AG09309 (cell line): ENCODE measurements at places on chromosomes 1 and 21.

DNA sequence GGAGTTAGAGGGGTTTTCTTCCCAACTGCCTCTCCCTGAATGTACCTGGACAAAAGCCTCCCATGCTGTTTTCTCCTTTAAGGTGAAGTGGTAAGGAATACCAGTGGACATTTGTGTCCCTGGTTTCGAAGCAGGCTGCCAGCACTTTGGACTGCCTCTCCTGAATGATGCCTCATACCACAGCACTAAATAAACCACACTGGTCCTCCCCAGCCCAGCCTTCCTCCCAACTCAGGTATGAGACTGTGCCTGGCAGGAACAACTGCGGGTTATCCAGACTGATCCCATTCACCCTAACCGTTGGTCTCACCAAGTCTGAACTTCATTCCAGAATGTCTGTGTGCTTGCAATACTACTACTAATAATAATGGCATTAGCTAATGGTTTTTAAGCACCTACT, 9.3 kb downstream of the COQ8A start:
- DNase-seq, result no peak

DNA sequence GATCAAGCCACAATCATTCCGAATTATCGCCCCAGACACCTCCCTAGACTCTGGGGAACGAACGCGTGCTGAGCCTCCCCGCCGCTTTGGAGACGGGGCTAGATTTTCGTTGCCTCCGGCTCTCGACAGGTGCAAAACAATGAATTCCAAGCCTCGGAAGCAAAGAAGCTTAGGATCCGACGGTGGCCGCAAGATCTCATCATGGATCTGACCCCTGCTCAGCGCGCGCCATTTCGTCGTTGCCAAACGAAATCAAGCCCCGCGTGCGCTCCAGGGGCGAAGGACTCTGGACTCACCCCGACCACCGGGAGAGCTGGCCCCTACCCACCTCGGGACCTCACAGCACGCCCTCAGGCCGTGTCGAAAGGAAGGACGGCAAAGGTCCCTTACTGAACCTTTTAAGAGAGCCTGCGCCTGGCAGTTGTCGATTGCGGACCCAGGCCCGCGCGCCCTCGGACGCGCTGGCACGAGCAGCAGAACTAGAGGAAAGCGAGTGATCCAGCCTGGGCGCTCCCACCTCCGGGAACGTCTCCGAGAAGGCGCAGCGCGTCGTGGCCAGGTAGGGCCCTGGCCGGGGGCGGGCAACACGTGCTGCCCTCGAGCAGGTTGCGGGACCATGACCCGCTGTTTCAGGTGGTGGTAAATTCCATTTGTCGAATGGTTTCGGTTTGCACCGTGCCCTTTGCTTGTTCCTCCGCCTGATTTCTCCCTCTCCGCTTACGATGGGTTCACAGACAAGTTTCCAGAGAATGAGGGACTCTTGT, 1.6 kb upstream of the RUNX3 start:
- DNase-seq, result no peak

- no peak for DNase-seq
Observed at GRCh38 chr1:77230051-77230450, 10.8 kb upstream of the PIGK start.

GRCh38 chr1:102978874-102979273, 129.4 kb downstream of the COL11A1 start:
- no peak for DNase-seq

DNA sequence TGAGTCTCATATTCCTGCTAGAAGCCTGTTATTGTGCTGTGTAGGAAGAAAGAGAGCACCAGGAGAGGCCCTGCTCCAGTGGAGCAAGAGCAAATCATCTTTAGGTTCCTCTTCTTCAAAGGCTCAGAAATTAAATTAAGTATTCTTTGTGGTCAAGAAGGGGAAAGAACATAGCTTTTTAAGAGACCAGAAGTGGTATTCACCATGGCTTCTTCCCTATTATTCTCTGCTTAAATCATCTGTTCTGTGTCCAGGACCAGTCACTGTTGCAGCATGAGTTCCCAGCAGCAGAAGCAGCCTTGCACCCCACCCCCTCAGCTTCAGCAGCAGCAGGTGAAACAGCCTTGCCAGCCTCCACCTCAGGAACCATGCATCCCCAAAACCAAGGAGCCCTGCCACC, 1.1 kb downstream of the SPRR1B start:
- no peak for DNase-seq

- no peak for DNase-seq
Observed at GRCh38 chr1:114015075-114015474, 35.8 kb downstream of the OLFML3 start.

GRCh38 chr1:7389906-7390603, 381.0 kb upstream of the VAMP3 start:
- DNase-seq, result no peak

DNA sequence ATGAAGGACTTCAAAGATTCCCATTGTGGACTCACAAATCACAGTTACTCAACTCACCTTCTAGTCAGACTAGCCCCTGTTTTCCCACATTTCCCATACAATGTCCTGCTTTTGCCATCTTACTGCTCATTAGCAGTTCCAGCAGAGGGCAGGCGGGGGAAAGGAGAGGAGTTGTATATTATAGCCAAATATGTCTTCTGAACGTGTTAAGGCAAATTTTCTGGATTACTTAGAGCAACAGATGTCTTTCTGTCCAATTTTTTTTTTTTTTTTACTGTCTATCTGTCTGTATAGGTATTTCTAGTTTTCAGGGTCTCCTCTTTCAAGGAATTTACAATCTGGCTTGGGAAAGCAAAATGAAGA, 29.9 kb upstream of the DDAH1 start:
- no peak for DNase-seq

DNA sequence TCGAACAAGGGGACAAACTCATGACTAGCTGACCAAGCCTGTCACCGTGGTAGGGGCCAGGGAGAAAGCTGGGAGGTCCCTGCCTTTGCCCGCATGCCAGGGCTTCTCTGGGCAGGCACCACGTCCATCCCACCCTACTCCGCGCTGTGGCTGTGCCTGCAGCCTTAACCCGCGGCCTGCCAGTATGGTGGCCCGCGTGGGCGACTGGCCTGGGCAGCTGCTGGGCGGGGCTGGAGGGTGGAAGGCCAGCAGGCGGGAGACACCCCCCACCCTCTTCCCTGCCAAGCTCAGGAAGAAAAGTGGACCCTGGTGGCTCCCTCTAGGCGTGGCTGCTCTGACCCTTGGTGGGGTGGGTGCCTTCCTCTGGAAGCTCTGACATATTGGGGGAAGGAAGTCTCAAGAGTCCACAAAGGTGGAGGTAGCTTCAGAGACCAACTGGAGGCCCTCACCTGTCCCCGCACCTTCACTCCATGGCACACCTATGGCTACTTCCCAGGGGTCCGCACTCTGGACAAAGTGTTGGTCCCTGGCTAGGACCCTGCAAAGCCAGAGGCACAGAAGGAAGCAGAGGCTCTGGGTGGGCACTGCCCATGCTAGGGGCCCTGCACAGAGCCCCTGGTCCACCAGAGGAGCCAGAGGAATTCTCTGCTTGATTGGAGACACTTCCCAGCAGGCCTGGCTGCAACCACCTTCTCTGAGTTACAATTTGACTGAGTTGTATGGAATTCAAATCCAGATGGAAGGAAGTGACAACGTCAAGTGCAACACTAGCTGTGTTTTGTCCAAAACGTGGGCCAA, 3.3 kb upstream of the SKI start:
- DNase-seq, result no peak

DNA sequence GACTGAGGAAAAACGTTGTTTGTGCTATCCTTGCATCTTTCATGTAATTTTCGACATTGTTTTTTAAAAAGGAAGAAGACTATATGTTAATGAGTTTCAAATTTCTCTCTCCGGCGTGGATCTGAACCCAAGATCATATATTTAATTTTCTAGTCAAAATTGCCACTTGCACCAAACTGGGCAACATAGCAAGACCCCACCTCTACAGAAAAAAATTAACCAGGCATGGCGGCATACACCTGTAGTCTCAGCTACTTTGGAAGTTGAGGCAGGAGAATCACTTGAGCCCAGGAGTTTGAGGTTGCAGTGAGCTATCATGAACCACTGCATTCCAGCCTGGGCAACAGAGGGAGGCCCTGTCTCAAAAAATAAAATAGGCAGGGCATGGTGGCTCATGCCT, 16.5 kb upstream of the RABGAP1L start:
- no peak for DNase-seq

DNA sequence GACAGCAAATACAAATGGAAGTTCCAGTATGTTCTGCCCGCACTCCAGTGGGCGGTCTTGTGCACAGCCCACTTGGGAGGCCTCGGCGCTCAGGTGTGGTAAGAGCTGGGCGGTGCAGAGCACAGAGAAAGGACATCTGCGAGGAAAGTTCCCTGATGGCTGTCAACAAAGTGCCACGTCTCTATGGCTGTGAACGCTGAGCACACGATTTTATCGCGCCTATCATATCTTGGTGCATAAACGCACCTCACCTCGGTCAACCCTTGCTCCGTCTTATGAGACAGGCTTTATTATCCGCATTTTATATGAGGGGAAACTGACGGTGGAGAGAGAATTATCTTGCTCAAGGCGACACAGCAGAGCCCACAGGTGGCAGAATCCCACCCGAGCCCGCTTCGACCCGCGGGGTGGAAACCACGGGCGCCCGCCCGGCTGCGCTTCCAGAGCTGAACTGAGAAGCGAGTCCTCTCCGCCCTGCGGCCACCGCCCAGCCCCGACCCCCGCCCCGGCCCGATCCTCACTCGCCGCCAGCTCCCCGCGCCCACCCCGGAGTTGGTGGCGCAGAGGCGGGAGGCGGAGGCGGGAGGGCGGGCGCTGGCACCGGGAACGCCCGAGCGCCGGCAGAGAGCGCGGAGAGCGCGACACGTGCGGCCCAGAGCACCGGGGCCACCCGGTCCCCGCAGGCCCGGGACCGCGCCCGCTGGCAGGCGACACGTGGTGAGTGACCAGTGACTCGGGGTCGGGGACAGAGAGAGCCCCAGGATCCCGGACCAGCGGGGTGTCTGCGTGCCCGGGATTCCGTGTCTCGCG, at the start of gene IL12RB2:
IL12RB2 (plus strand) TSS at position 623 of the 810 bp plus-strand sequence. CDS start 12,496 bp downstream, outside the sequence.
- DNase-seq, result no peak

GRCh38 chr1:114522264-114522575, 11.2 kb upstream of the TRIM33 start:
- DNase-seq, result no peak

DNA sequence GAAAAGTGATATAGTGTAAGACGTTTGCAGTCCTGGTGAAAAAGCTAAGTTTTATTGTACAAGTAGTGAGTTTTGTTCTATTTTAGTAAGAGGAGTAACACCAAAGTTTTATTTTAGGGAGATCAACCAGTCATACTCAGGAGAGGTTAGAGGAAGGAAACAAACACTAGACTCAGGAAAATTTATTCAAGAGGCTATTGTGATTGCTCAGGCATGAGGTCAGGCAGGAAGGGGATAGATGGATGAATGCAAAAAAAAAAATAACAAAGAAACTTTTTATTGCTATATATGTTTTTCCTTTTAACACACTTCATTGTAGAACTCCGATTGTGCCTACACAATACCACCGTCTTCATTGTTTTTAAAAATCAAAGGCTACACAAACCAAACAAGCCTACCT, 189.0 kb downstream of the LYPLAL1 start:
- no peak for DNase-seq

- no peak for DNase-seq
Observed at GRCh38 chr1:37102656-37103382, 68.5 kb upstream of the GRIK3 start.

GRCh38 chr1:157399343-157399983, 152.9 kb downstream of the FCRL5 start:
- DNase-seq, result no peak
